ENCODE measurements at places on chromosomes 5 and 9. TPM values are rescaled to one million over a fixed set of nuclear protein-coding genes. Genes with fewer than 3 reads are reported as not detected.

GRCh38 chr9:15211160-15211814, 95.7 kb downstream of the TTC39B start:
- no peak for DNase-seq

DNA sequence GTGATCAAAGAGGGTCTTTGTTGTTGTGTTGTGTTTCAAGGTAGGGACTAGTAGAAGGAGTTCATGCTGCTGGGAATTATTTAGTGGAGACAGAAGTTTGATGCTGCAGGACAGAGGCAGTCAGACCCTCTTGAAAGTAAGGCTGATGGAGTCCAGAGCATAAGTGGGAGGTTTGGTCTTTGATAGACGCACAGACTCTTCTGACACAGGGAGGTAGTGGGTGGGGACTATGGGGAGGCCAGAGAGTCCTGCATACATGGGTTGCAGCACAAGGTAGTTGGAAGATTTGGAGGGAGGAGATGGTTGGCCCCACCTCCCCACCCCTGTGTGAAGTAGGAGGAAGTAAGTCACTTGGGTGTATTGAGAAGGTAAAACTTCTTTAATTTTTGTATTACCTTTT, 2.4 kb upstream of the CCDC112 start:
- no peak for DNase-seq

- DNase-seq: no peak
These were observed 148.7 kb upstream of the SLC1A3 start for GRCh38 chr5:36457511-36458270.

The PDE8B gene
- total RNA-seq: 2.7 TPM

DNA sequence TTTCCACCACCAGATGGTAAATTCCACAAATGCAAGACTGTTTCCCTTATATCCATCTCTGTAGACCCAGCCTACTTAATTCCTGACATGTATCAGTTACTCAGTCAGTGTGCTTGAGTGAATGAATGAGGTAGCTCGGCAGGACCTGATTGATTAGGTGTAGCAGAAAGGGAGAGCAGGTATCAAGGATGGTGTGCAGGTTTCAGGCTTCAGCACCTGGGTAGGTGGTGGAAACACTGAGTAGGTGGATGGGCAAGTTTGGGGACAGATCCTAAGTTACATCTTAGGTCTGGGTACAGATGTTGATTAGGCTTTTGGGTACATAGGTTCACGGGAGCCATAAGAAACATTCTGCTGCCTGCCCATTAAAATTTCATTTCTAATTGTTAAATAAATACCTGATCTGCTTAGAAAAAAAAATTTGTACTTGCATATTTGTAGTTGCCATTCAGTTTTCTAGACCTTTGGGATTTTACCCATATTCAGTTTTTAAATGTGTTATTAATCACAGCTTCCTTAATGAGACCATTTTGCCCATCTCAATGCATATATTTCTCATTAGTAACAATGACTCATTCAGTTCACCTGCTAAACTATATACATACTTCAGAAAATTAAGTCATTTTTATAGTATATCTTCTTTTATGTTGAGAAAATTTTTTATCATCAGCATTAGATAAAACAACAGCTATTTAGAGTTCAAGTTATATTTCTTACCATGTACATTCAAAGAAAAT, 111.8 kb downstream of the INIP start:
- no peak for DNase-seq

Data from esophagus squamous epithelium (tissue), 5 donors.